Muscle of leg (tissue), 16 donors: ENCODE measurements at places on chromosomes 7 and 10. TPM values are rescaled to one million over a fixed set of nuclear protein-coding genes. Genes with fewer than 3 reads are reported as not detected.

Gene ASAH2
- polyA plus RNA-seq, result 3.4 TPM

Gene SPDYE18
- 0.20 TPM for polyA plus RNA-seq

Gene MACROH2A2
- polyA plus RNA-seq, result 27.0 TPM

Gene WNT8B
- polyA plus RNA-seq, result 0.05 TPM

Gene CAV2
- polyA plus RNA-seq, result 38.2 TPM

Gene ZNF277
- 20.2 TPM for polyA plus RNA-seq

Gene SHTN1
- polyA plus RNA-seq, result 5.0 TPM

Gene DRGX
- polyA plus RNA-seq, result not detected

Gene PI4K2A
- 12.0 TPM for polyA plus RNA-seq

Gene ANKRD61
- polyA plus RNA-seq, result 0.69 TPM

Gene GPR85
- polyA plus RNA-seq, result 1.0 TPM

Gene STEAP2
- 3.8 TPM for polyA plus RNA-seq

Gene ELMO1
- 20.3 TPM for polyA plus RNA-seq

Gene RBM48
- polyA plus RNA-seq, result 9.4 TPM

Gene OPN4
- polyA plus RNA-seq, result 2.8 TPM

Gene PCLO
- 0.61 TPM for polyA plus RNA-seq

Gene CYP2C19
- polyA plus RNA-seq, result not detected

Gene SERPINE1
- 3.7 TPM for polyA plus RNA-seq

Gene AKR1C1
- 10.5 TPM for polyA plus RNA-seq

Gene EBLN1
- polyA plus RNA-seq, result not detected

Gene ENO4
- 0.41 TPM for polyA plus RNA-seq

Gene C7orf57
- 0.11 TPM for polyA plus RNA-seq

Gene ANLN
- polyA plus RNA-seq, result 23.7 TPM

Gene CYP3A4
- 0.07 TPM for polyA plus RNA-seq

Gene CRTAC1
- polyA plus RNA-seq, result 0.54 TPM

Gene RBM20
- 6.9 TPM for polyA plus RNA-seq

Gene CTAGE4
- 0.53 TPM for polyA plus RNA-seq

Gene ADIRF
- polyA plus RNA-seq, result 2.0 TPM

Gene MSS51
- 12.8 TPM for polyA plus RNA-seq

Gene MYL10
- 14.4 TPM for polyA plus RNA-seq

Gene CYP2C18
- 0.86 TPM for polyA plus RNA-seq

Gene MLXIPL
- polyA plus RNA-seq, result 3.1 TPM

Gene ZNF800
- polyA plus RNA-seq, result 13.0 TPM

Gene NME8
- polyA plus RNA-seq, result not detected

Gene SNX13
- 21.8 TPM for polyA plus RNA-seq

Gene NYAP1
- polyA plus RNA-seq, result 2.5 TPM
